ENCODE measurements at places on chromosomes 2 and 18.
A peak's percentile ranks its signal among the peaks of the same experiment; 100 is the strongest.

- no peak for DNase-seq
These were observed 35.6 kb upstream of the LRRC30 start for GRCh38 chr18:7195266-7195665.

- DNase-seq: no peak
These were observed 15.9 kb downstream of the EIPR1 start for GRCh38 chr2:3361518-3362389.

DNA sequence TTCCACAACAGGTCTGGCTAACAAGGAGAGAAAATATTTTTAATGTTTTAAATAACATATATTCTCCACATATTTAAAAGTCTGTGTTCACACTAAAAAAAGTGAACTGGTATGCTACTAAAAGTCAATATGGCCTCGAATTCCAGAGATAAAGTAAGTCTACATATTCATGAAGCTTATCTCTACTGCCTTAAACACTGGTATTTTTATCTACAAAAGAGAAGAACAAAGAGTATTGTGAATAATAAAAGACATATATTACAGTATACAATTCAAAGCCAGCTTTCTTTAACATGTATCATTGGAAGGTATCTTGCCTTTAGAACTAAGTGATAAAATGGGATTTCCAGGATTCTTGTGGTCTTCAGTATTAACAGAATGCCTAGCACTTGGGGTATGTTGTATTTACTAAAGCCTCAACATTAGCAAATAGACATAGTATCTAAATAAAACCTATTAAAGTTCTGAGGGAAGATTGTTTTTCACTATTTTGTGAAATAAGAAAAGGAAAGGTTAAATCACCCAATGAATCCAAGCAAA is 302.8 kb upstream of the CCDC68 start:
- no peak for DNase-seq

DNA sequence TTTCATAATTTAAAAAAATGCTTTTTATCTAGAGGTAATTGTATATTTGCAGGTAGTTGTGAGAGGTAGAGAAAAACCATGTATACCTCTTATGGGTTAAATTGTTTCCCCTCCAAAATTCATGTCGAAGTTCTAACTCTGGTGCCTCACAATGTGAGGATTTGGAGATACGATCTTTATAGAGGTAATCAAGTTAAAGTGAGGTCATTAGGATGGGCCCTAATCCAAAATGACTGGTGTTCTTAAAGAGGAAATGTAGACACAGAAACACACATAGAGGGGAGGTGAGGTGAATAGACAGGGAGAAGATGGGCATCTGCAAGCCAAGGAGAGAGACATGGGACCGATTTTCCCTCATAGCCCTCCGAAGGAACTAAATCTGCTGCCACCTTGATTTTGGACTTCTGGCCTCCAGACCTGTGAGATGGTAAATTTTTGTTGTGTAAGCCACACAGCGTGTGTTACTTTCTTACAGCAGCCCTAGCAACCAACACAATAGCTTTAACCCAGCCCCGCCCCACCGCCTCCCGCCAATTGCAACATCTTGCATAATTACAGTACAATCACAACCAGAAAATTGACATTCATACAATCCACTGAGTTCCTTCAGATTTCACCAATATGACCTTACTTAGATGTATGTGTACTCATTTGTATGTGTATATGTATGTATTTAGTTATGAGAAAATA is 208.9 kb downstream of the MIB1 start:
- DNase-seq: no peak

GRCh38 chr2:168773719-168774521 is 28.5 kb upstream of the NOSTRIN start:
- DNase-seq: peak; percentile 84

DNA sequence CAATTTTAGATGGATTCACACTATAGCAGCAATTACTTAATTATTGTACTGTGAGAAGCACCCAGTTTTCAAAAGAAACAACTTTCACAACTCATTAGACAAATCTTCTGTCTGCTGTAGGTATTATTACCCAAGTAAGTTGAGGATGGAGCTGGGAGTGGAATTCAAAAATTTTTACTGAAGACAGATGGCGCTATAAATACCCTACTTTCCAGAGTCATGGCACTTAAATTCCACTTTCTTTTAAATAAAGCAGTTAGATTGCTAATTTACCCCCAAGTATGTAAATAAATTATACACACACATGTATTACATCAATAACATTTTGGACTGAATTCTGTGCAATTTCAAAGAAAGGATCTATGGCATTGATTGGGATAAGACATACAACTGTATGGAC is 166.8 kb downstream of the FTCDNL1 start:
- DNase-seq: no peak

GRCh38 chr18:61900504-61901281 is 7.9 kb upstream of the RNF152 start:
- no peak for DNase-seq

DNA sequence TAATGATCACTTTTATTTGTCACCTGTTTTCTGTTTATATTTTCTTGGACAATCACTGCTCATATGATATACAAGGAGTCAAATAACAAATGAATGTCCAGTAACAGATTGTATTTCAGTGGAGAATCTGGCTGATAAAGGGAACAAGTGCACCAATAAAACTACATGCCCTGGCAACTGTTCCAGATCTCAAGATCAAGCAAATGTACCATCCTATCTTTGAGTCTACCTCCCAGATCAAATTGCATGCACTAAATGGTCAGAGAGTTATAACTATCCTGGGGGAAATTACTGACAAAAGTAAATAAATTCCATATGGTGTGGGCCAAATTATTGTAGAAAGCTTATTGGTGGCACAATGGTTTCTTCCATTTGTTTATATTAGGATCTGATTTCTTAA is 452.8 kb downstream of the MBD2 start:
- DNase-seq: no peak

DNA sequence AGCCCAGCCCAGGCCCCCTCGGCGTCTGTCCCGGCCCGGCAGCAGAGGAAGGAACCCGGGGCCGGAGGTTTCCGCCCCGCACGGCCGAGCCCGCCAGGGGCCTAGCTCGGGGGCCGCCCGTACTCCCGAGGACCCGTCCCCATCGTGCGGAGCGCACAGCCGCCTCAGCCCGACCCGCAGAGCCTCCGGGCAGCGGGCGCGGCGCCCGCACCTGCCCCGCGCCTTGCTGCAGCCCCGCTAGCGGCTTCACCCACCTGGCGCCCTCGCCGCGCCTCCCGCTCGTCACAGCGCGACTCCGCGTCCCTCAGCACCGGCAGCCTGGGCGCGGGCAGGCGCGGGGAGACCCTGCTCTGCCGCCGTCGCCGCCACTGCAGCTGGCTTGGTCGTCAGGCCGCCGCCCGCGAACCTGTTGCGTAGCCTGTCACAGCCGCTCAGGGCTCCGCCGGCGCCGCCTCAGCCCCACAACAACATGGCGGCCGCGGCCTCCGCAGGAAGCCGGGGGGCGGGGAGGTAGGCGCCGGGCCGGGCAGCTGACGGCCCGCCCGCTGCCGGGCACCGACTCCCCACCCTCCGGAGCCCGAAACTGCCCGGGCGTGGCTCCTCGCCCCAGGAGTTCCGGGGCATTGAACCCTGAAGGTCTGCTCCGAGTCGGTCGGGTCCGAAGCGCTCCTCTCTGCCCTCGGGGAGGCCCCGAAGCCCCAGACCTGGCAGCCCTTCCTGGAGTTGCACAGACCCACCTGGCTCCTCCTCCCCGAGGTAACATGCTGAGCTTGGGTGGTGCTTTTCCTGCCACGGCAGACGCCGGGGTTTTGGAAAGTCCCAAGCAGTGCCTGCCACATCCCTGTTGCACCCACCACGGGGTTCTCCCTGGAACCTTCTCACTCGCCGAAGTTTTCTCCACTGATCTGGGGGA is at the start of gene ITSN2:
Gene ITSN2 (minus strand): TSS at position 487 of the 913 bp plus-strand sequence. CDS start 32,454 bp downstream, outside the sequence.
- DNase-seq: peak; percentile 93

- no peak for DNase-seq
These were observed 62.0 kb downstream of the ODC1 start for GRCh38 chr2:10385933-10386773.

GRCh38 chr2:67232936-67233335 is 164.2 kb upstream of the ETAA1 start:
- DNase-seq: no peak

DNA sequence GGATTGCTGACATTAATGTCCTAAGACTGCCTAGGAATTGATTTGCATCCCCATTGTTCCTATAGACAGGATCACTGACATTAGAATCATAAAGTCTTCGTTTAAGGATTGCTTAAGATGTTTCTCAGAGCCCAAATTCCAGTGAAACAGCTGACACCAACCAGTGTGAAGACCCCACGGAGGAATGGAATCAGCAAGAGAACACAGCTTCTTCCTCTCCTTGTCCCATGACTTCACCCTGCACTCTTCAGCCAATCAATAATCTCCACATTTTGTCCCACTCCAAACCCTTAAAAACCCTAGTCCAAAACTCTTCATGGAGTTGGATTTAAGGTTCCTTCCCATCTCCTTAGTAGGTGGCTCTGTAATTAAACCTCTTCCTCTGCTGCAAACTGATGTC is 157.0 kb upstream of the NDUFV2 start:
- no peak for DNase-seq

- no peak for DNase-seq
These were observed 106.9 kb downstream of the HDAC4 start for GRCh38 chr2:239293775-239294430.

GRCh38 chr18:35268821-35269220 is 21.2 kb downstream of the ZSCAN30 start:
- peak; percentile 82 for DNase-seq

DNA sequence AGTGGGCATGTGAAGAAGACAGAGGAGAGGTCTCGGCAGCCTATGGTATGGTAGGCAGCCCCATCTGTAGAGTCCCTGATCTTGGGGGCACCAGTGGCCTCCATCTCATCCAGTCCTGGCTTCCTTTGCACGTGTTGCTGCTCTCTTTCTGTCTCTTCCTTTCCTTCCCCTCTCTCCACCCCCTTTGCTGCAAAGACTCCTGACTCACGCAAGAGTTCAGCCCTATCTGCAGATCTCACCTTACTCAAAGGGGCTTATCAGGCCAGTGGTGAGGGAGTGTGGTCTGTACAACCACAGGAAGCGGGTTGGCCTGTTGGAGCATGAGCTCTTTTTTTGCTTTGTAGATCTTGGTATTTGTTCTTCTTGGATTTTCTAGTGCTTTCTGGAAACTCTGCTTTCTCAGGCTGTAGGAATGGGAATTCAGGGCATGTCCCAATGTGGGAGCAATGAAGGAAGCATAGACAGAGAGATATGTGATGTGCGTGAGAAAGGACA is 14.6 kb upstream of the NT5DC4 start:
- DNase-seq: peak; percentile 97

DNA sequence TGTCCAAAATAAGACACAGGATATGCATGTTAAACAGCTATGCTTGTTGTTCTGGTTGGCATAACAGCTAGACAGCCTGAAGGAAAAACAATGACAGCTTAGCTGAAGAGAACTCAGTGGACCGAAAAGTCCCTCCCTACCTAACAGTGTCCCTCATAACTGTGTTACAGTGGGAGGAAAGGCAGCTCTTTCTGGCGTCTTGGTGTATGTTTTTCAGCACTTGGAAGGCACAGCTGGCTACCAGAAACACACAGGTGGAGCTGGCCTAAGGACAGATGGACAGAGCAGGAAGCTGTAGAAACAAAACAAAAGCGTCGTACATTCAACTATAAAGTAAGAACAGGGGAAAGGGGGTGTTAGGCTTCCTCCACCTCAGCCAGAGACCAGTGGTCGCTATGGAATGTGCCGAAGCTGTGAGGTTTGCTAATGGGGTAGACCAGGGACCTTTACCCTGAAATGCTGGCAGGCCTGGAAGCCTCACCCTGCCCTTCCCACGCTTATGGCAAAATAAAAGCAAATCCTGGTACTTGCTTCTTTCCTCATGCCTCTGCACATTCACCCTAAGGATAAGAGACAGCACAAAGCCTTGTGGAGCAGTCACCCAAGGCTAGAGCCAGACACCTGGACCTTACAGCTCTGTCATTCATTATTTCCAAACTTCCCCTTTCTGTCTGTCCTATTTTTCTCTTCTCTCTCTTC is 103.5 kb upstream of the TRIB2 start:
- DNase-seq: no peak

All from common myeloid progenitor, CD34-positive (primary cell).